NCI-H345 (cell line): ENCODE measurements at places on chromosomes 3 and 15.

- no peak for DNase-seq
Observed at GRCh38 chr3:9986230-9986725, 363 bp downstream of the EMC3 start.

GRCh38 chr3:16675805-16676204 is 70.6 kb upstream of the DAZL start:
- no peak for DNase-seq

- DNase-seq = peak; percentile 37
Observed at GRCh38 chr3:12984023-12984823, 89.0 kb downstream of the IQSEC1 start.

- no peak for DNase-seq
Observed at GRCh38 chr3:132283440-132283839, 33.8 kb upstream of the ACP3 start.

- no peak for DNase-seq
Observed at GRCh38 chr15:90593499-90594158, 63.9 kb downstream of the CRTC3 start.

GRCh38 chr3:48445277-48445882 is 1.2 kb upstream of the ATRIP start:
- no peak for DNase-seq

GRCh38 chr15:98658831-98659699 is 10.7 kb downstream of the IGF1R start:
- DNase-seq = peak; percentile 33

- DNase-seq = no peak
Observed at GRCh38 chr15:81863162-81863561, 182.7 kb downstream of the MEX3B start.

- peak; percentile 81 for DNase-seq
Observed at GRCh38 chr15:47184003-47184907, 533.0 kb upstream of the SEMA6D start.

DNA sequence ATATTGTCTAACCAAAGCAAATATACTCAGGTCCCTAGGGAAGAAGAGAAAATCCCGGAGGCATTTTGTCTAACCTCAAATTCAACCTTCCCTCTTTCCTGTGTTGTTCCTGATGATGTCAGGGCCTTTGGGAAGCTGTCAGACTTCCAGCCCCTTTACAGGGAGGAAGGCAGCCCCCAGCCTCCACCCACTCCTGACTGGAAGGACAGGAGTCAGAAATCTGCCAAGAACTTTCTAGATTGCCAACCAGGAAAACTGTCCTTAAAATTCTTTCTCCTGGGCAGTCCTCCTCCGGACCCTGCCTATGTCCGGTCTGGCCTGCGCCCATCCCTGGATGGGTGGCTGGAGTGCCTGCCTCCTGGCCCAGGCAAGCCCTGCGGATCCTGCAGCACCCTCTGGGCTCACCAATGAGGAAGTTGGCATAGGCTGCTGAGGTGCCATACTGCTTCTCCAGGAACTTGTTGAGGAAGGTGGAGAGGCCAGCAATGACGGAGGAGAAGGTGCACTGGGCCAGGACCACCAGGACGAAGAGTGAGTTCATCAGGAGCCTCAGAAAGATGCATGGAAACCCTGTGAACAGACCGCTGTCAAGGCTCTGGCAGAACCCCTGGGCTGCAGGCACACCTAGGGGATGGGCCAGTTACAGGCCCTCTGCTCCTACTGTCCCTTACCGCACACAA is 52.6 kb upstream of the RAB6B start:
- no peak for DNase-seq

DNA sequence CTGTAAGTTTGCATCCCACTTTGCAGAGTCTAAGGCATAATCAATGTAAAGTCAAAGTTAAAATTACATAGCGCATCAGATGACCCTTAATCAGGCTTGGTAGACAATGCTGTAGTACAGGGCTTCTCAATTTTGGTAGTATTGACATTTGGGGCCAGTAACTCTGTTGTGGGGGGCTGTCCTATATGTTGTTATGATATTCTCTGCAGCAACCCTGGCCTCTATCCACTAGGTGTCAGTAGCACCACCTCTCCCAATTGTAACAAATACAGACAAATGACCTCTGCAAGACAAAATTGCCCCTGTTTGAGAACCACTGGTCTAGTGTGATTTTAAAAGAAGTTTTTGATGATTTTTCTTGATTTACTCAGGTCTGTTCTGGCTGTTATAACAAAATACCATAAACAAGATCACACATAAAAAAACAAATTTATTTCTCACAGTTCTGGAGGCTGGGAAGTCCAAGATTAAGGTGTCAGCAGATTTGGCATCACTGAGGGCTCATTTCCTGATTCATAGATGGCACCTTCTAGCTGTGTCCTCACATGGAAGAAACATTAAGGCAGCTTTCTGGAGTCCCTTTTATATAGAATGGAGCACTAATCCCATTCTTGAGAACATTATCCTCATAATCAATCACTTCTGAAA is 37.6 kb upstream of the SLC9A9 start:
- DNase-seq = peak; percentile 32

DNA sequence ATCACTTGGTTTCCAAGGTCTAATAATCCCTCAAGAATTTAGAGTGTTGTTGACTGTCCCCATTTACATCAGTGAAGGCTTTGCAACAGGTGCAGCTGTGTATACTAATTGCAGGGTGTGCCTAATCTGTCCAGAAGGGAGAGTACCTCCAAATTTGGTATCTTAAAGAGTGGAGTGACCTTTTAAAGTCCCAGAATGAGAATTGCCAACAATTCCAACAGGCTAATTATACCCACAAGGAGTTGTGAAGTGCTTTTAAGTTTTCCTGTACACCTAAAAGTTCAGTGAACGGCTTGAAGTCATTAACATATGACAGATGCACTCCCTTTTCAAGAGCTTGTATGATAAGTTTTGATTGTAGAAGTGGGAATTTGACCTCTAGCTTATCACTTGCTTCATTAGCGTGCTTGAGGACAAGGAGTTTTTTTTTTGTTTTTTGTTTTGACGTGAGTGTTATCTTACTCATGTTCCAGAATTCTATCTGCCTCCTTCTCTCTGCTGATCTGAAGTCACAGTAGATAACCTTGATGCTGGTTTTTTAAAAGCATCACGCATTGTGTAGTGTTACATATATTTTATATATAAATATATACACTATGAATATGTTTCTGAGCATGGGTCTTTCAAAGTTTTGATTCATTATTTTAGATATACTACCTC is 26.3 kb downstream of the CDIN1 start:
- no peak for DNase-seq

DNA sequence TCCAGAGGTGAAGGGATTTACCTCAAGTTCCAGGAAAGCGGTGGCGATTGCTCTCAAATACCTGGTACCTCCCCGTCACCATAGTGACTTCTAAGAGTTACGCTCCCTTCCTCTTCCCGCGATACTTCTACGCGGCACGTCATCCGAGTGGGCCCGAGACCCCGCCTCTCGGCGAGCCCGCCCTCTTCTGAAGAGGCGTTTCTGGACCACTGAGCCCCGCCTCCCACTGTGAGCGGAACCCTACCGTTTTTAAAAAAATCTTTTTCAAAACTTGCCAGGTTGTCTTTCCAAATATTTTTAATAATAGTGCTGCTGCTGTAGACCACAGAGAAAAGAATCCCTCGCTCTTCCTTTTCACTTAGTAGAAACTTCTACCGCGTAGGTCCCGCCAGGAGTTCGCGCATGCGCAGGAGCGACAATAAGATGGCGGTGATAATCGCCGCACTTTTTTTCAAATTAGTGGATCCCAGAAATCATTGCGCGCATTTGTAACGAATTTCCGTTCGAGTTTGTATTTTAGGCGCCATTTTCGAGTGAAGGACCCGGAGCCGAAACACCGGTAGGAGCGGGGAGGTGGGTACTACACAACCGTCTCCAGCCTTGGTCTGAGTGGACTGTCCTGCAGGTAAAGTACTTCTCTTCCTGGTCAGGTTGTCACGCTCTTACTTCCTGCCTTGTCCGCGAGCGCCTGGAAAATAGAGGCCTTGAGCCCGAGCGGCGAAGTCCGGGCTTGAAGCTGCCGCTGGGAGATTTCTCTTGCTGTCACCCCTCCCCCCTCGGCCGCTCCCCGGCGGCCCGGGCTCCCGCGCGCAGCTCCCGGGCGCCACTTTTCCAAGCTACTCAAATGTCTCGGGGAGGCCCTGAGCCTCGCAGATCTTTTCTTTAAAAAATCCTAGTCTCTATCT is at the start of the genes IFT80 and SMC4:
TSS of gene IFT80 (minus strand) at position 101 of the 905 bp plus-strand sequence. CDS start 14,625 bp downstream, outside the sequence.
TSS of gene SMC4 (plus strand) at position 526 of the 905 bp plus-strand sequence. CDS start 1,177 bp downstream, outside the sequence.
- DNase-seq = peak; percentile 92

- no peak for DNase-seq
Observed at GRCh38 chr15:95281470-95281869, 1049.0 kb upstream of the NR2F2 start.

DNA sequence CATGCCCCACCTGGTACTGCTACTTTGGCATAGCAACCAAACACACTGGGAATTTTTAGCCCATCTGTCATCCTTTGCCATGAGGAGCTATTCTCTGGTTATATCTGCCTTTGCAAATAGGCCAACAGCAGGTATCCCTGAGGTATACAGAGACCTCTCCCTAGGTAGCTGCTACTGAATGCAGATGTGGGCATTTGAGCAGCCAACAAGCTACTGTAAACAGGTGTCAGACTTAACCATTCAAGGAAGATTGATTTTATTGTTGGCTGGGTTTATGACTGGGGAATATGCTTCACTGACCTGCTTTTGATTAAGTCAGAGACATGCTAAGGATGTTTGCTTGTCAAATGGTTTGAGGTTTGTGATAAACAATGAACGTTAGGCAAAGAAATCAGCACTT is 183.2 kb downstream of the OXSM start:
- peak; percentile 82 for DNase-seq

GRCh38 chr3:72821161-72821781 is 27.0 kb downstream of the SHQ1 start:
- DNase-seq = peak; percentile 62

DNA sequence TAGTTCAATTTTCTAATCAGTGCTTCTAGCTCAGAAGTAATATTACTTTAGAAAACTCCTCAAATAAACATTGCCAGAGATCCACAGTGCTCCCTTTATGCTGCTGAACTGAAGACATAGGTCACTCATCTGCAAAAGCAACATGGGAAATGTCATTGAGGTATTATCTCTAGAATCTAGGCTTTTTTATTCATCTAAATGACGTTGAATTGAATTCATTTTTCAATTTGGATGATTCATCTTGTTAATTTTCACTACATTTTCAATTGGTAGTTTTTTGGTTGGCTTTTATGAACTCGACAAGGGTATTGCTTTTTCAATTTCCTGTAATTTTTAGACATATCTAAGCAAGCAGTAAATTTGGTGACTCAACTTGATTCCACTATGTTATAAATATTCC is 275.4 kb downstream of the NFKBIZ start:
- DNase-seq = no peak

DNA sequence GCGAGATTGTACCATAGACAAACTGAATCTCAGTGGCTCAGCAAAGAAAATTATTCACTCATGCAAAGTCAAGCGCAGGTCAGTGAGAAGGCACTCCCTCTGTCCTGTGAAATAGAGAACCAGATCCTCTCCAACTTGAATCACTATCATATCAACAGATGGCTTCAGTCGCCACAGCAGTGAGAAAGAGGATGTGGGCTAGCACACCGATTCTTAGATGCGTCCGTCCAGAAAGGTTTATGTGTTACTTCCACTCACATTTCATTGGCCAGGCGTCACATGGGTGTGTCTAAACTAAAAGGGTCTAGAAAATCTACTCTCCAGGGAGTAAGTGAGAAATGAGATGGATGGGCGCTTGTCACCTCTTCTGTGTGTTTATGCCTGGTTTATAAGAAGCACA is 141.6 kb upstream of the KBTBD8 start:
- DNase-seq = no peak
